ENCODE measurements at places on chromosomes 2 and 18.

DNA sequence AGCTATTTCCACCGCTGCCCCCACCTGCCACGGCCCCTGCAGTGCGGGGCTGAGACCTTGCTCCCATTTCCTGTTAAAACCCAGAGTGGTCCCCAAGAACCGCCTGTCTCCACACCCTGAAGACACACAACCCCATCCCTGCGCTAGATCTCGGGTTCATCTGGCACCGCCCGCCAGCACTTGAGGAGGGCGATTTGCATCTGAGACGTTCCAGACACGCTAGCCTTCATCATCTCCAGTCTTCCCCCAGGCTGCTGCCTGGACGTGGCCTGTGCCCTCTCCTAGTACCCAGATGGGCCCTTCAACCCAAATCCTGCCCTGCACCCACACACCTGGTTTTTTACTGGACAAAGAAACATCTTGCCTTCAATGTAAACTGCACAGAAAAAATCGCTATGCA is 49.8 kb downstream of the SLC66A2 start:
- no peak for DNase-seq

DNA sequence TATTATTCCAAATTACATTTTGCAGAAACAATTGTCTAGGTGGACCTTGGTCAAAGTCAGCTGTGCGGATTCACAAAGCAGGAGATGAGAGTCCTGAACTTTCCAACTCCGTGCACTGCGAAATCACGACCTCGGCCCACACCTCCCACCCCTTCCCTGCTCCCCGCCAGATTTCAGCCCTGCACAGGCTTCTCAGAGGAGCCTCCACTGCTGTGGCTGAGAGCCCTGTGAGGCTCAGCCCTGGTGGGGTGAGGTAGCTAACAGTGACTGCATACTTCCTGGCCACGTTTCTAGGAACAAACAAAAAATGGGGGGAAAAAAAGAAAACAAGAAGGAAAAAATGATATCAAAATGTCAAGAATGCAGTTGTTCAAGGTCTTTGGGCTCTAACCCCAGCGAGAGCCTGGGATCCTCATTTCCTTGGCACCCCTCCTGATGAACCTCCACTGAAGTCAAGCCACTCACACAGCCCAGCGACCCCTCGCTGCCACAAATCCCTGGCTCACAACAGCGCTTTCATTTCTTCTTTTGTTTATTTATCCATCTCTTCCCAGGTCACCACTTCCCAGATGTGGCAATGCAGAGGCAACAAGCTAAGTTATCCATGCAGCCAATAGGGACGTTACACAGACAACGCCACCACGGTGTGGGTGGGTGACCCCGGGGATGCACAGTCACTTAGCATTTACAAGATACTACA is 729.7 kb upstream of the ID2 start:
- DNase-seq: no peak

- peak; percentile 12 for DNase-seq
Observed at GRCh38 chr2:15316370-15316814, 244.7 kb downstream of the NBAS start.

GRCh38 chr2:46816846-46817726 is 98.5 kb downstream of the MCFD2 start:
- DNase-seq: no peak

- DNase-seq: no peak
Observed at GRCh38 chr2:19124135-19124534, 234.3 kb downstream of the OSR1 start.

DNA sequence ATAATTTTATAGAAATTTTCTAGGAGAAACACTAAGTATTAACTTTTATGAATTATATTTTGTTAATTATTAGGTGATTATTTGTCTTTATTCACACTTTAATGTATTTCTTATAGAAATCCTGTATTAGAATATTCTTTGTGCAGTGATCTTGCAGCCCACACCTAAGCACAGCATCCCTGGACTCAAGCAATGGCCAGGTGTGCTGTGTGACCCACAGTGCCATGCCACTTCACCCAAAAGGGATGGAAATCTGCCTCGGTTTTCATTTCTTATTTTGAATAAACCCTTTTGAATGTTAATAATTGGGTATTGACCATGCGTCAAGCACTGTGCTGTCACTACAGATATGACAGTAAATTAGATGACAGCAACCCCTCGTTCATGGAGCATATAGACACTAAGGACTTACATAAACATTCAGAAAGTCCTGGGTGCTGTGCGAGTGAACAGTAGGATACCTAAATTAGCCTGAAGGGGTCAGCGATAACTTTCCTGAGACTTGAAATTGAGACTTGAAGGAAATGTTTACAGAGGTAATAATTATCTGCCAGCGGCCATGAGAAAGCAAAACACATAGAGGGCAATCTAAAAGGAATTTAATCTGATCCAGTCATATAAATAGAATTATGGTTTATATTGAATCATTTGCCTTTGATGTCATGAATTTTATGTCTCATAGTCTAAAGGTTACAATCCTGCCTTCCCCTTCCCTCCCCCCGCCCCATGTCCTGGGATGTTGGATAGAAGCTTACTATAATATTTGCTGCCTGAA is 52.7 kb upstream of the CALCRL start:
- no peak for DNase-seq

- DNase-seq: no peak
Observed at GRCh38 chr2:142139384-142139783, 8.6 kb upstream of the LRP1B start.

DNA sequence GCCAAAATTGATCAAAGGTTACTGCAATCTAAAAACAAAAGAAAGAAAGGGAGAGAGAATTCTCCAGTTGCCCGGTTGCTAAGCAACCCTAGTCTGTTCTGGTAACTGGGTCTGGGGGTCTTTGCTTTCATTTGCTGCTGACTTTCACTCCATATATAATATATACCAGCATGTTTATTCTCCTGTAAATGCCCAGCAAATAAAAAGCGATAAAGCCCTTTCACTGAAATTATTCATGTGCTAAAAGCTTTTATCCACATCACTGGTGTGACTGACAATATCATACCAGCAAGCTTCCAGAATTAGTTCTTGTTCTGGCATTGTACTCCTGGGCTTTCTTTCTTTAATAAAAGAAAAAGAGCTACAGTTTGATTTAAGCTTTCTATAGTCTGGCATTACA is 75.5 kb upstream of the ST8SIA3 start:
- DNase-seq: no peak

GRCh38 chr2:95299961-95300360 is 2.8 kb downstream of the KCNIP3 start:
- DNase-seq: no peak

GRCh38 chr18:46531482-46531881 is 125.5 kb downstream of the LOXHD1 start:
- DNase-seq: no peak

- no peak for DNase-seq
Observed at GRCh38 chr2:173943738-173944137, 21.4 kb downstream of the SP3 start.

DNA sequence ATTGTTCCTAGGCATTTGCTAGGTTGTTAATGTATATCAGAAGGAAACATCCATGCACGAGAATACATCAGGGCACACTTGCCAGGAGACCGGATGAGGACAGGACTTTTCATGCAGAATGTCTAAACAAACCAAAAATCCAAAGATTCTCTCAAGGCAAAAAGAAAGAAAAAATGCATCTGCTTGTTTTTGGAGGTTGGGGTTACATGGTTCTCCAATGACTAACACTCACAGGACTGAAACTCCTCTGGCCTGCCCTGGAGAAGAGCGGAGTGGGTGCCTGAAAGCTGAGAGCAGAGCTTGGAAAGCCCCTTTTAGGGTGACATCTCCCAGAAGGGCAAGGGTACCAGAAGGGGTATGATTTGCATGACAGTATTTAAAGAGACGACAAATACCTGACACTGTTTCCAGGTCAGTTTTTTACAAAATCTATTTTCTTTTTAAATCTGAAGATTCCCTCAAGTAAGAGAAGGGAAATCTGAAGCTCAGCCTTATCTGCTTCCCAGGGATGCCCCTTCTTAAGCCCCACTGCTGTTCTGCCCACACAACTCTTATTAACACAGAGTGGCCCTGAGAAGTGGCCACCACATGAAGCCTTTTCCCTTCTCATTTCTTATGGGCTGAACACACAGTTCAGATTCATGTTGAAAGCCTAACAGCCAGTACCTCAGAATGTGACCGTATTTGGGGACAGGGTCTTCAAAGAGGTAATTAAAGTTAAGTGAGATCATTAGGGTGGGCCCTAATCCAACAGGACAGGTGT is 216.4 kb downstream of the STK39 start:
- no peak for DNase-seq

- DNase-seq: no peak
Observed at GRCh38 chr18:6666012-6666685, 63.4 kb upstream of the ARHGAP28 start.

- no peak for DNase-seq
Observed at GRCh38 chr2:201837391-201837790, 31.1 kb downstream of the CDK15 start.

DNA sequence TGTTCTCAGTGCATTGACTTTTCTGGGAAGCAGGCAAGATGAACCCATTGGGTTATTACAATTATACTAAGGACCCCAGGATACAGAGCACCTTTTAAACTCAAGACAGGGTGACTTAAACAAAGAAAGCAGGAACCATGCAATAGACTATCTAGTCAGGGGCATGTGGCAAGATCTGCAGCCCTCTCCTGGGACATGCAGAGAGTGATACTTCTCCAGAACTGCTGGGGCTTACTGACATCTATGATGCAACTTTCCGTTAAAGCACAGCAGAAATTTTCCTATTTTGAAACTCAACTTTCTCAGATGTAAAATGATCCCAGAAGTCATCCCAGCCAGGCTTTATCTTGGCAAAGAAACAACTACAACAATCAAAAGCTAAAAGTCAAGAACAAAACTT is 162.2 kb upstream of the HNMT start:
- no peak for DNase-seq

GRCh38 chr2:45131587-45131986 is 122.3 kb upstream of the SIX2 start:
- no peak for DNase-seq

DNA sequence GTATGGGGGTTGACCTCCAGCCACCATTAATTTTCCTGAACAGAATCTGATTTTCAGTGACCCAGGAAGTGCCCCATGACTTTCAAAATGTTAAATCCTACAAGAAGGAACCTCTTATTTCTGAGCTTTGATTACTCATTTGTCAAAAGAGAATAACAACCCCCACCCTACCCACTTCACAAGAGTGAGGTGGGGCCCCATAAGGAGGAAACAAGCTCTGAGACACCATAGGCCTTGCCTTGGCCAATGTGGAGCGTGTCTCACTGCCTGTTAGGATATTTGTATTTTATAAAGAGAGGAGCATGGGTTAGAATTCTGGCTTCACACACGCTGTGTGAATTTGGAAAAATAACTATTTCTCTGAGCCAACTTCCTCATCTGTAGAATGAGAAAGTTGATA is 158.9 kb downstream of the TTC32 start:
- DNase-seq: no peak

GRCh38 chr18:13262839-13263691 is 44.5 kb downstream of the LDLRAD4 start:
- DNase-seq: no peak

DNA sequence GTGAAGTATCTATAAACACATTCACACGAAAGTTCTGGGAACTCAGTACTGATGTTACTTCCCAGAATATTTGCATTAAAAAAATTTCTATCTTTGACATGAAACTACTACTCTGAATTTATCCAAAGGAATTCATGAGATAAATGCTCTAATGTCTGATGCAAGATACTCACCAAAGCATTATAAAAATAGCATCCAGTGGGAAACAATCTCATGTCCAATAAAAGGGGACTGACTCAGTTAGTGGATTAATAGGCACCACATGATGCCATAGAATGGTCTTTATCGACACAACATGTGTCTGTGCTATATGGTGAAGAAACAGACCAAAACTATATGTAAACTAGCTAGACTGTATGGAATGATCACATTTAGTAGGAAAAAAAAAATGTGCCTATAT is 33.9 kb downstream of the LAMA3 start:
- DNase-seq: no peak

DNA sequence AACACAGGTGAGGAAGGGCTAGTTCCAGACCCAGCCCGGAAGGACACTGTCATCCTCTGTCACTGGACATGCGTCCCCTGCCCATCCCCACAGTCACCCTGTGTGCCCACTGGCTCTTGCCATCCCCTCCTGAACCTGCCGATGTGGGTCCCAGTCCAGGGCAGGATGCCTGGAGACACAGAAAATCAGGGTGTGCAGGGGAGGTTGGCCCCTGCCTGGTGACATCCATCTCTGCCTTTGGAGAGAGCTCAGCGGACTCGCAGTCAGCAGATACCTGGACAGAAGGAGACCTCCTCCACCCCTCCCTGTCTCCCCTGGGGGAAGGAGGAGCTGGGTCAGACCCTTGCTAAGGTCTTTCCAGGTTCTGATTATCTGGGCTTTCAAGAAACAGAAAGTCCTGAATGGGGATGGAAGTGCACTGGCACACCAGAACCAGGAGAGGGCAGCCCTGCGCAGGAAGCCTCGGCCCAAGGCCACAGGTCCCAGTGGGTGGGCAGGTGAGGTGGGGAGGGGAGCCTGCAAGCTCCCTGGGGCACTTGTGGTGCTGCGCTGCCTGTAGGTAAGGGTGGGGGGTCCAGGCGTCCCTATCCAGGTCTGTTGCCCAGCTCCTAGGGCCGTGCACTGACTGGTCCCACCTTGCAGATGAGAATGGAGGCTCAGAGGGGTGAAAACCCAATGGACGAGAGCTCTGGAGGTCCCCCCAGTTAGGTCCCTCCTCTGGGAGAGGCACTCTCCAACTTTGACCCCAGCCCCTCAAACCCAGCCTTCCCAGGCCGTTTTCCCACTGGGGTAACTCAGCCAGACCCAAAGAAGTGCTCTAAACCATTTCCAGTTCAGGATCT is 9.7 kb upstream of the OTOS start:
- DNase-seq: no peak

DNA sequence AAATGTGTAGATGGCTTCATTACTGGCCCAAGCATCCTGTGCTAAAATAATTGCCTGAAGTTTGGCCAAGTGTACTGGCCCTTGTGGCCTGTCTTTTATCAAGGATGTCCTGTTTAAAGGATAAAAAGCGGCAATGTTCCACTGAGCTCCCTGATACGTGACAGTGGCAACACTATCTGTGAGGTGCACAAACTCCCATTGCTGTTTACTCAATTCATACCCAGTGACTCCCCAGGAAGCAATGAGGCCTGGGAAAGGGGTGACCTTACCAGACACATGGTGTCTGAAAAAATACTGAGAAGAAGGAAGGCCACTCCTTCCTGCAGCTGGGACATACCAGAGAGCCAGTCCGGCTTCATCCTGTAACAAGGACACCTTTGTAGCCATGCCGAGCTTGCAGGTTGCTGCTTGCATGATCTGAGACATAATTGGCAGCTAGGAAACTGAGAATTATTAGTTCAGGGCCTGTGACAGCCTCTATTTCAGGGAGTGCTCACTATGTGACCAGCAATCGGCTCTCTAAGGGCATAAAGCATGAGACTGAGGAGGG is 198.5 kb upstream of the LRATD1 start:
- DNase-seq: no peak
